ENCODE measurements at places on chromosomes 1 and 21.

DNA sequence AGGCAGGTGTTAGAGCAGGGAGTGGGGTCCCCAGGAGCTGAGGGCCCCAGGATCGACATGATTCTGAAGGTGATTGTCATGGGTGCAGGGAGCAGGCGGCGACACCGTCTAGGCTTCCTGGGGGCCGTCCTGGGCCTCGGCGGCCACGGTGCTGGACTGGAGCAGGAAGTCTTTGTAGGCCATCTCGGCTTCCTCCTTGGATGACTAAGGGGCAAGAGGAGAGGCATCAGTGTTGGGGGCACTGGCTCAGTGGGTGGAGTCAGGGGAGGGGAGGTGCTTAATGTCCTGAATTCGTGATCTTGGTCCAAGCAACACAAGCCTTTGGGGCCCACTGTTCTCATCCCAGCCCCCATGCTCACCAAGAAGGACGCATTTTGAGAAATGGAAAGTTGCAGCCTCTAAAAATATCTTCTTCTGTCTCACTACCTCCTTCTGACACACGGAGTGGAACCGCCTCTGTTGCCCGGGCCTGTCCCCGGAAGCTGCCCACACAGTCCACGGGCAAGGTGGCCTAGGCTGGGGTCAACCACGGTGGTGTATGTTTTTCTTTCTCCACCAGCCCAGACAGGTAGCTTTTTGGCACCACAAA is 8.6 kb upstream of the FCMR start:
- DNase-seq = no peak

DNA sequence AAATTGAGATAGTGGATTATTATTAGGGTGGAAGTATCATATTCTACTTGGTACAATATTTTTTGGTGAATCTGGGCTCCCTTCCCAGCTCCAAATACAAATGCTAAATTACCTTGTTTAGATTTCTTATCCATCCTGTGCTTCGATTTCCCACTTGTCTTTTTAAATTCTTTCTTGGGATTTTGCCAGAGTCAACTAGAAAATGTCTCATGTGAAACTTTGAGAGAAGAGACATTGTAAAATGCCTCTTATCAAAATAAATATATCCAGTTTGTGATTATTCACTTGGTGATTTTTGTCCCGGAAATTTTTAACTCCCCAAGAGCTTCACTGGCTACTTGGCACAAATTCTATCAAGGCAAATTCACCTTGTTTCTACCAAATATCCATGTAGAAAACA is 202.0 kb downstream of the FMN2 start:
- DNase-seq = no peak

DNA sequence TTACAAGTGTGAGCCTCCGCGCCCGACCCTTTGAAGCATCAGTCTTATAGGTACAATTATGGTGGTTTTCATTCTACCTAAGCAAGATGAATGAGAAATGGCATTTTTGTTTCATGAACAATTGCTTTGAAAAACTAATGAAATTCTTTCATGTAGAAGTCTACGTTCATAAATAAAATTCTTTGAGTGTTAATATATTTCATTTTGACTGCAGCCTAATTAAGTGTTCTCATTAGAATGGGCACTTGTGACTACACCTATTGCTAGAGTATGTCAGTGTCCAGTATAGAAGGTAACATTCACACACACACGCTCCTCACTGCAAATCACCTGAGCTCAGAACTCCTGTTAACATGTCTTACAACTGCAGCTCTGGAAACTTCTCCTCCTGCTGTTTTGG is at the start of gene KRTAP15-1:
Gene KRTAP15-1 (plus strand): TSS at position 301 of the 400 bp plus-strand sequence. CDS start 53 bp downstream, at position 354.
- no peak for DNase-seq

- DNase-seq = no peak
Measured at GRCh38 chr1:160112357-160112756, 3.2 kb upstream of the ATP1A2 start.

DNA sequence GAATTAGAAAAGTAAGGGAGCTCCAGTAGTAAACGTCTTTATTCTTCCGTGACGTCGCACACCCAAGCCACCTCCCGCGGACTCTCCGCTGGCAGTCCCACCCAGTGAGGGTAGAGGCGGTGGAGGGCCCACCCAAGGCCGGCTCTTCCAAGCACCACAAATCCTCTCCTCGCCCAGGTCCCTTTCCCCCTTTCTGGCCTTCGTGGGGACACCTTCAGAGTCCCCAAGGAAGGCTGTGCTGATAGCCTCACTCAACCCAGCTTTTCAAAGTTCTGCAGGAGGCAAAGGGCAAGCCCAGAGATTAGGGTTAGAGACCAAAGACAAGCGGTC is 349 bp upstream of the GPN2 start:
- DNase-seq = no peak

DNA sequence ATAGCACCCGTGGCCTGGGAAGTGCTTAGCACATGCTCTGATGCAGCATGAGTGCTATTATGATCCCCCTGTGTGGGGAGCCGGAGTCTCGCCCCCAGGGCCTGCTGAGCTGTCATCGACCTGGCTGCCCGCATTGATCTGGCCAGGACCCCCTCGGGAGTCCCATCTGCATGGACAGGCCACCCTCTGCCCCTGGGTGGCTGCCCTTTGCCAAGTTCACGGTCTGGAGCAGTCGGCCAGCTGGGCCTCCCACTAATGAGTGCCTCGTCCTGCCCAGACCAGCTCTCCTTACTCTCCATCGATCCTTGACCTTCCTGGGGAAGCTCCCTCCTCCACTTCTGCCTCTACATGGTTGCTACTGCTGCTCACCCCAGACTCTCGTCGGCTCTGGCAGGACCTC is 121.8 kb upstream of the RUNX3 start:
- no peak for DNase-seq

DNA sequence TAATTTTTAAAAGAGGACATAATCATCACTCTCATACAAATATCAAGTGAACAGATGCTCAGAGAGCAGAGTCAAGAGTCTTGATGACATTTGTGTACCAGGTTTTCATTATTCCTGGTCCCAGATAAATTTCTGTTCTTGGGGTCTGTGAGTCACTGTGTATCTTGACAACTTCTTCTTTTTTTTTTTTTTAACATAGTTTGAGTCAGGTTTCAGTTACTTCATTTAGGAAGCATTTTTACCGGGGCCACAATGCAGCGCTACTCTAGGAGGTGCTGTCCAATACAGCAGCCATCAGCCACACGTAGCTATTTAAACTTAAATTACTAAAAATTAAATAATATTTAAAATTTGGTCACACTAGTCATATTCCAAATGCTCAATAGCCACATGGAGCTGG is 188.1 kb upstream of the SAMSN1 start:
- no peak for DNase-seq
